Posterior cingulate gyrus (tissue), 11 donors: ENCODE measurements at places on chromosomes 6 and 20.
A peak's percentile ranks its signal among the peaks of the same experiment; 100 is the strongest.

DNA sequence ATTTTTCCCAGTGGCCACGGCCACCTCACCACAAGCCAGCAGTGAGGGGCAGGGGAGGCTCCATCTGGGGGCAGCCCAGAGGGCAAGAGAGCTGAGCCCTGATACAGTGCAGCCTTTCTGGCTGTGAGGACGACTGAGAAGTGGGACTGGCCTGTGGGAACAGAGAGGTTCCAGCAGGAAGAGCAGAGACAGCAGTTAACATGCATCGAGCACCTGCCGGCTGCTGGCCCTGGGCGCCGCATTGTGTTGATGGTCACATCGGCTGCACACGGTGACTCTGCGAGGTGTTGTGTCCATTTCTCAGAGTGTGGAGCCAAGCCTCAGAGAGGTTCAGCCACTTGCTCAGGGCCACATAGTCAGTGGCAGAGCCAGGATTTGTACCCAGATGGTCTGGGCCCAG lies 9.8 kb downstream of the FOXS1 start:
- no peak for DNase-seq

- no peak for DNase-seq
Observed at GRCh38 chr20:59920944-59921343, 12.5 kb downstream of the SYCP2 start.

- DNase-seq: no peak
Observed at GRCh38 chr6:10690651-10691445, 3.6 kb downstream of the C6orf52 start.

- no peak for DNase-seq
Observed at GRCh38 chr6:139386404-139386803, 12.0 kb upstream of the CITED2 start.

- no peak for DNase-seq
Observed at GRCh38 chr6:132143258-132143657, 192.1 kb upstream of the CCN2 start.

- no peak for DNase-seq
Observed at GRCh38 chr6:144990784-144991183, 705.6 kb downstream of the UTRN start.

DNA sequence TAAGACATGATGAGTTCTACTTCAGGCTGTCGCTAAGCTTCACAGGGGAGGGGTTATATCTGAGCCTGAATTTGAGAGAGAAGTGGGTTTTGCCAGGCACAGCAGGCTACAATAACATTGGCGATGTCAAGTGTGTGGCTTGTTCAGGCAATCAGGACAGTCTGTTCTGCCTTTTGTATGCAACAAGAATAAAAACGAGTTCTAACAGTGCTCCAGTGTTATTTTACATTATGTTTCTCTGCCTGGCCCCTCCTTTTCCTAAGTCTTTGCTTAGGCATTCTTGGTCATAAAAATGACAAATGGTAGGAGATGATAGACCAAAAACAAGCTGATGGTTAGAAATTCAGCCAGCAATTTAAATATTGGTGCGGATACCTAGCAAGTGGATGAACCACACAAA lies 26.8 kb downstream of the PAQR8 start:
- DNase-seq: peak; percentile 38

DNA sequence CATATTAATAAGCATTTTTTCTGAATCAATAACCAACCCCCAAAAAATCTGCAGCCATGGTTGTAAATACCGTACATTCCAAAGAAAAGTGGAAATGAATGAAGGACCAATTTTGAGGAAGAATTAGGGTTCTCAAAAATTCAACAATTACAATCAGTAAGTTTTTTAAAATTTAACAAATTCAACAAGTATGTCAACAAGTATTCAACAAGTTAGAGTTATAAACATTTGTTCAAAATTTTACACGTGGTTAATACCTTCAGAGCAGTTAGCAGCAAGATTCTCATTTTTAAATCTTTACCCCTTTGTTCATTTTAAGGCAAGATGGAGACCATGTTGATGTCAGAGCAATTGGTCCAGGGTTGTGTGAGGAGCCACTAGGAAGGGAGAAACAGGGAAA lies 27.6 kb upstream of the ANKEF1 start:
- no peak for DNase-seq

GRCh38 chr20:46554828-46555227 lies 4.4 kb upstream of the OCSTAMP start:
- no peak for DNase-seq

DNA sequence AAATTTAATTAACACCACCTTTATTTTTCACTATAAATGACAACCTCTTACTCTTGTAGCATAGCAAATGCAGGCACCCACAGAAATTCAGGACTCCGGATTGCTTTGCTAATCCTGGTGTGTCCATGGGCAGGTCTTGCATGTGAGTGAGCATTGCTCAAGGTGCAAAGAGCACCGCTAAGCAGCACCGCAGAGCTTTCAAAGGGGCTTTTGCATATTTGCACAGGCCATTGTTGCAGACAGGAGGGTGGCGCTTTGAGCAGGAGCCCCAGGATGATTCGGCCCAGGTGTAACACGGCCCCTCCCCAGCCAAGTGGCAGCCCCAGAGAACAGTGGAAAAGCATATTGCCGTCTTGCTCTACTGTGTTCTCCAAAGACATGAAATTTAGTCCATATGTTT lies 293.2 kb downstream of the NRN1 start:
- no peak for DNase-seq

DNA sequence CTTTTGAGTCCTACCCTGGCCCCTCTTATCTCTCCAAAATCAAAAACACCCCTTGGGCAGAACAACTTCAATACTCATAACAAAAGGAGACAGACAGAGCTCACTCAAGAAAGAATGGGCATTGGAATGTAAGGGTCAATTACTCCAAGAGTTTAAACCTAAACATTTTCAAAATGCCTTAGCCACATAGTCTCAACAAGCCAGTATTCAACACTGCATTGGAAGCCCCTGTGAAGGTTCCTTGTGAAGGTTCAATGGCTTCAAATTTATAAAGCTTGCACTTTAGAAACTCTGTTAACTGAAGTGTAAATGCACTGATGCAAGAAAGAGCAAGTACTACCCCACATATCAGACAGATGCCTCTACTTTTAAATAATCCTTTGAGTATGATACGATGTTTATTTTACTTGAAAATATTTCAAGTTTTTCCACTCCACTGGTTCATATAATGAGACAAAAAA lies 139.1 kb upstream of the LAMP5 start:
- DNase-seq: no peak

DNA sequence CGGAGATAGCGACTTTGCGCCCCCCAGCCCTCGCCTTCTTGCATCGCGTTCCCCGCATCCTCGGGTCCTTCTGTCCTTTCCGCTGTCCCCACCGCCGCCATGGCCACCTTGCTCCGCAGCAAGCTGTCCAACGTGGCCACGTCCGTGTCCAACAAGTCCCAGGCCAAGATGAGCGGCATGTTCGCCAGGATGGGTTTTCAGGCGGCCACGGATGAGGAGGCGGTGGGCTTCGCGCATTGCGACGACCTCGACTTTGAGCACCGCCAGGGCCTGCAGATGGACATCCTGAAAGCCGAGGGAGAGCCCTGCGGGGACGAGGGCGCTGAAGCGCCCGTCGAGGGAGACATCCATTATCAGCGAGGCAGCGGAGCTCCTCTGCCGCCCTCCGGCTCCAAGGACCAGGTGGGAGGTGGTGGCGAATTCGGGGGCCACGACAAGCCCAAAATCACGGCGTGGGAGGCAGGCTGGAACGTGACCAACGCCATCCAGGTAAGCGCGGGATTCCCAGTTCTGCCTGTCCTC lies 401 bp downstream of the SLC32A1 start:
- no peak for DNase-seq

GRCh38 chr6:313917-314316 lies 21.6 kb downstream of the DUSP22 start:
- DNase-seq: no peak

GRCh38 chr6:87118054-87118453 lies 23.1 kb upstream of the CGA start:
- DNase-seq: no peak

DNA sequence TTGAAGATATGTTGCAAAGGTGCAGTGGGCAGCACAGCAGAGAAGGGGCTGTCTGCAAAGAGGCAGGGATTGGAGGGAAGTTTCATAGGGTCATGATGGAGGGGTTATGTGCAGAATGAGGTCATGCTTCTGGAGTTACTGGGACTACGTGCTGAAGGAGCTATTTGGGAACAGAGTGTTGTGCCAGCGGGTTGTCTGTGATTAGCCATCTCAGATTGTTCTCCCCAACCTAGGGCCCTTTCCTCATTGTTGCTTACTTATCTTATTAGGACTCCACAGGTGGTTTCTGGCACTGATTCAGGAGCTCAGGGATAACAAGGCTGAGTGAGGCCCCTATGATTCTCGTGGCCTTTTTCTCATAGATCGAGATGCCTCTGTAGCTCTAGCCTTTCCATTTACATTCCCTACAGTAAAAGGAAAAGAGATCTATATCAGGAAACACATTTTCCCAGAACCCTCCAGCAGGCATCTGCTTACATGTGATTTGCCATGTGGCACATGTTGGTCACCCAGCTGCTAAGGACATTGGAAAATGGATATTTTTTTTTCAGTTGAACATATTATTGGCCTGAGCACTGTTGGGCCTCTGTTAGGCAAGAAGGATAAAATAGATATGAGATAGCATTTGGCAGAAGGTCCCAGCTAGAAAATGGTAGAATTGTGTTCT lies 429.6 kb upstream of the PLCB4 start:
- no peak for DNase-seq

- DNase-seq: no peak
Observed at GRCh38 chr20:2139250-2139649, 37.6 kb downstream of the STK35 start.

GRCh38 chr6:85866370-85866730 lies 223.7 kb upstream of the SYNCRIP start:
- no peak for DNase-seq

- DNase-seq: no peak
Observed at GRCh38 chr20:61980647-61981583, 84.8 kb downstream of the TAF4 start.

DNA sequence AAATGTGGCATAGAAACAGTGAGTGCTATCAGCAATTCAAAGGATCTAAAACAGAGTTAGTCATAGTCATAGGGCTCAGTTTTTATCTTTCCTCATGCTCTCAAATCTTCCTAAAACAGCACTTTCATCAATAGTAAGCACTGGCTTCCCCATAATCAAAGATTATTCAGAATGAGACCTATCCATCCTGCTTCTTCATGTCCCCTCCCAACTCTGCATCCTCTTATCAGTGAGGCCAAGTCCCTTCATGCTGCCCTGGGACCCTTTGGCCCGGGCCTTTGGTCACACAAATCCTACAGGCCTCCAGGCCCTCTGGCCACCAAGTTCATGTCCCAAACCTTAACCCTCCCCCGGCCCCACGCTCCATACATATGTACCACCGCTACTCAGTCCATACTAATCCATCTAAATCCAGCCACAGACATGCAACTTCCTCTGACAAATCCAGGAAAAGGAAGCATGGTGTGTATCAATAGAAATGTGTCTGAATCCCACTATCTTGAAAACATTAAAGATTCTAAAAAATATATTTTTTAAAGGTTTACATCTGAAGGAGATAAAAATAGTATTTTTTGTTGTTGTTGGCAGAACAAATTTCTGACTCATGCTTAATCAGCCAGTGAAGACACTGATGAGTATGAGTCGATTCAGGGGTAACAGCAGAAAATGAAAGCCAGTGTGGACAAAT lies 143.5 kb downstream of the PDE7B start:
- DNase-seq: no peak

- DNase-seq: no peak
Observed at GRCh38 chr6:145583753-145584152, 151.6 kb downstream of the EPM2A start.

DNA sequence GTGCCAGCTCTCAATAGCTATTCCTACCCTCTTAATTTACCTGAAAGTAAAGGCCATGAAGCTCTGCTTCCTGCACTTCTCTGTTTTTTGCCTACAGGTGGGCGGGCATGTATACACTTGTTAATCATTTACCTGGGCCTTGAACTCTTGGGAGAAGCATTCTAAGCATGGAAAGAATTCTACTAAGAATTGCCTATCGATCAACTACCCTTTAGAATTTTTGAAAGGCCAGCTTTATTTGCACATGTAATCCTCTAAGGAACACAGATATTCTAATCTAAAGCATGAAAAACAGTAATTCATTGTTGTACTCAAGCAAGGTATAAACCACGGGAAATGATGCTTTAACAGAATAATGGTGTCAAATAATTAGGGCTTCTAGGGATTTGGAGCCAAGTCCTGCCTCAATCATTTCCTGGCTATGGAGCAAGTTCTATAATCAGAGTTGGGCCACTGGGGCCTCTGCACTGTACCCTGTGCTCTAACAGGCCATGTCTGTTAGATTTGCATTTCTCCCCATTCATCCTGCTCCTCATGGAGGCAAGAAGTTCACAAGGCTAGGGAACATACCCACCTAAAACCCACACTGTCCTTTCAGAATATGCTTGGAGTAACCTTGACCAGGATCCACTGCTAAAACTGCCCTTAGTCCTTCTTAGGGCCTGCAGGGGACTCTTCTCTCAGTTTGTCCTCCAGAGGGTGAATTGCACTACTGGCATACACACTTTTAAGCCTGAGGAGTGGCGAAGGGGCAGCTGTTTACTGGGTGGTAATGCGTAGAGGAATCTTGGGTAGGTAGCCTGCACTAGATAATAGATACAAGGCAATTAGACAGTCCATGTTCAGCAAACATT lies 276.4 kb upstream of the JAG1 start:
- no peak for DNase-seq

DNA sequence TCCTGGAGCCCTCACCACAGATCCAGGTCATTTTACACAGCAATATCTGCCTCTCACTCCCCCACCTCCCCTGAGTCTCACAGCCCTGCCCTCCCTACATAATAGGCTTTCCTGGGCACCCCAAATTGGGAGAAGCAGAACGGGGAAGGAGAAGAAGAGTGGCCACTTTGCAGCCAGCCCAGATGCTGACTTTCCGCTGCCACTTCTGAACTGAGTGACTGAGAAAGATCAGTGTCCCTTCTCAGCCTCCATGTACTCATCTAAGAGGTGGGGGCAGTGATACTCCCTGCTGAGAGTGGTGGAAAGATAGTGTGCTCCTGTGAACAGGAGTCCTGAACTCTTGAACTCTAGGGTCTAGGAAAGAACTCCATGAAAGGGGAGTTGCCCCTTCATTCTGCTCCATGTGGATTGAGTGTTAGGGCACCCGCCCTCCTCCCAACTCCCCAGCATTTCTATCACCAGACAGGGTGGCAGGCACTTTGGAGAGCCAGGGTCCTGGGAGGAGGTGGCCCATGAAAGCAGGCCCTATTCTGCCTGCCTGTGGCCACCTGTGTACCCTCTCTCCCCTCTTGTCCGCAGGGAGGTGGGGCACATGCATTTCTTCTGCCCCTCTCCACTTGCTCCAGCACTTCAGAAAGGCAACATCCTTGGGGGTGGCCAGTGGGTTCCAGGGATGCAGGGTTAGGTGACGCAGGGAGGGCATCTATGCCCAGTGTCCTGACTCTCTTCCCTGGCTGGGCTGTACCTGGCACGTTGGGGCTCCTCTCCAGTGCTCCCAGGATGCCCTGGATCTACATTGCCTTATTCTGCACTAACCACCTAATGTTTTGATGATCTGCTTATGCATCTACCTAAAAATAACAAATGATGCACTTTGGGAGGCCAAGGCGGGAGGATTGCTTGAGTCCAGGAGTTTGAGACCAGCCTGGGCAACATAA lies 38.3 kb upstream of the MRPS18A start:
- DNase-seq: no peak

- DNase-seq: no peak
Observed at GRCh38 chr6:12622566-12622965, 94.0 kb upstream of the PHACTR1 start.

GRCh38 chr6:138238368-138238767 lies 20.1 kb upstream of the PBOV1 start:
- DNase-seq: no peak

- DNase-seq: no peak
Observed at GRCh38 chr6:6284221-6284966, 36.1 kb downstream of the F13A1 start.
